Hepatocyte (in vitro differentiated cells): ENCODE measurements at places on chromosomes 1 and 21.
A peak's percentile ranks its signal among the peaks of the same experiment; 100 is the strongest.

DNA sequence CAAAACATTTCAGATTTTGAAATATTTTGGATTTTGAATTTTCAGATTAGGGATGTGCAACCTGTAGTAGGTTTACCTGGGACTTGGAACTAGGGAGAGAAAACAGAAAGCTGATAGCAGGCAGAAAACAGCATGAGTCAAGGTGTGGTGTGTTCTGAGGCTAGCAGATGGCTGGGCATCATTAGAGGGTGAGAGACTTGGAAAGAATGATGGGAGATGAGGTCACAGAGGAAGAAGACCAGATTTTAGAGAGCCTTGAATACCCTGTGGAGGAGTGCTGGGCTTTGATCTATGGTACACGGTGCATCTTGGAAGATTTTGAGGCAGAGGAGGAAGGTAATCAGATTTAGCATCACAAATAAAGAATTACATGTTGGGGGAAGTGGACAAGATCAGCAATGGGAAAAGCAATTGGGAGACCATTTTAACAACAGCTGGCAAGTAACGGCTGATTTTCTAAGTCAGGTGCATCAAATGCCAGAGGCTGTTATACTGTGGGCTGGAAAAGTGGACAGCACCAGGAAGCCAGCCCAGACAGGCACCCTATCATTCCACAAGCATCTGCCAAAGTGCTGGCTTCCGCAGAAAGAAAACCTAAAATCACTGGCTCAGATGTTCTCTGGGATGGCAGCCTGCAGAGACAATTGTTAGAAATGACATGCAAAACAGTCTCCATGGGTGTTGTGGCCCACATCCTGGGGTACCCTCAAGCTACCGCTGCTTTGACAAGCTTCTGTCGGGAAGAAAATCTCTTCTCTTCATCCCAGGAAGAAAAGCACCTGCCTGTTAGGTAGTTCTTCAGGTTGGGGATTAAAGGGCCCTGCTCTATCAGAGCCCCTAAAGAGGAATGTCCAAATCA is 30.9 kb upstream of the CAMK1G start:
- no peak for DNase-seq

- DNase-seq = no peak
Measured at GRCh38 chr1:153345187-153346076, 3.2 kb downstream of the PGLYRP4 start.

DNA sequence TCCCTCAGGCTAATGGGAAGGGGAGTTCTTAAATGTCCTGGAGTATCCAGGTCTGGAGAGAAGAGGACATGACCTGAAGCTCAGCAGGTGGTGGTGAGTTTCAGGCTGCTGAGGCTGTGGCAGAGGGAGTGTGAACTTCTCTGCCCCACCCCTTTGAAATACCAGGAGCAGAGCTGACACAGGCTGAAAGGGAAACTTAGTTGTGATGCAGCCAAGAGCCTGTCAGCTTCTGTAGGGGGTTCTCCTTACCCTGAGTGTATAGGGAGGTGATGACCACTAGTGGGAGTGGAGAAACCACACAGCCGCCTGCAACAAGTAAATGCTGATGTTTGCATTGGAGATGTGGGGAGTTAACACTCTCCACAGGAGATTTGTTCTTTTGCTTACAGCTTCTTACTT is 152.3 kb downstream of the FCRL5 start:
- DNase-seq = peak; percentile 41

GRCh38 chr1:111213412-111213811 is 13.0 kb upstream of the DENND2D start:
- DNase-seq = no peak

DNA sequence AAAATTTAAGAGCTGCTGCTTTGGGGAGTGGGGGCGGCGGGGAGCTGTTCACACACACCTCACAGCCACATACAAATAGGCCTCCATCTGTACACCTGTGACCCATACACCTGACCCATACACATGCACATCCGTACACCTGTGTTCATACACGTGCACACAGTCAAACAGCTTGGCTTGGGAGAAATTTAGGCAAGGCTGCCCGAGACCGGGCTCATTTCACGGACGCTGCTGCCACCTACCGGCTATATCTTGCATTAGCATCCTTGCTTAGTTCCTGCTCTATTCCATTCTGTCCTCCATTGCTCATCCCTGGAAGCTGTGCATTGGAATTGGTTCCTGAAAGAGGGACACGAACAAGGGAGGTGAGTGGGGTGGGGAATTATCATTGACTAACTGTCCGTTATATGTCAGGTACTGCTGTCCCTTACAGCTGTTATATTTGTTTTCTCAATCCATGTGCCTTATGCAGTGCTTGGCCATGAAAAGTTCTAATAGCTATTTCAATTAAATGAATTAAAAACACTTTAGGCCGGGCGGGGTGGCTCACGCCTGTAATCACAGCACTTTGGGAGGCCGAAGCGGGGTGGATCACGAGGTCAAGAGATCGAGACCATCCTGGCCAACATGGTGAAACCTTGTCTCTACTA is 37.1 kb upstream of the EPB41 start:
- DNase-seq = peak; percentile 89

DNA sequence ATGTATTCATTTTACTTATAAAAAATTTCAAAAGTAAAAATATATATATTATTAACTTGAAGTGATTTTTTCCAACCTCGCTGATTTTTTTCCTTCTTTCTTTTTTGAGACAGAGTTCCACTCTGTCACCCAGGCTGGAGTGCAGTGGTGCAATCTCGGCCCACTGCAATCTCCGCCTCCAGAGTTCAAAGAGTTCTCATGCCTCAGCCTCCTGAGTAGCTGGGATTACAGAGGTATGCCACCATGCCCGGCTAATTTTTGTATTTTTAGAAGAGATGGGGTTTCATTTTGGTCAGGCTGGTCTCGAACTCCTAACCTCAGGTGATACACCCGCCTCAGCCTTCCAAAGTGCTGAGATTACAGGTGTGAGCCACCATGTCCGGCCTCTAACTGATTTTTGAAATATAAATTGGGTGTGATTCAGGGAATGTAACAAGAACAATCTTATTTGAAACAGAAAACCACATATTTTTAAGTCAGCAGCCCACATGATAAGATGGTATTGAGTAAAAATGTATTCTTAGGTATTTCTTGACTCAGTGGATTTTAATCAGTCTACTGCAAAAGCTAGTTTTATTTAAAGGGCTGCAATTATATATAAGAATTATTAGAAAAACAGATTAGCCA is 30.0 kb downstream of the ZBTB8B start:
- no peak for DNase-seq

DNA sequence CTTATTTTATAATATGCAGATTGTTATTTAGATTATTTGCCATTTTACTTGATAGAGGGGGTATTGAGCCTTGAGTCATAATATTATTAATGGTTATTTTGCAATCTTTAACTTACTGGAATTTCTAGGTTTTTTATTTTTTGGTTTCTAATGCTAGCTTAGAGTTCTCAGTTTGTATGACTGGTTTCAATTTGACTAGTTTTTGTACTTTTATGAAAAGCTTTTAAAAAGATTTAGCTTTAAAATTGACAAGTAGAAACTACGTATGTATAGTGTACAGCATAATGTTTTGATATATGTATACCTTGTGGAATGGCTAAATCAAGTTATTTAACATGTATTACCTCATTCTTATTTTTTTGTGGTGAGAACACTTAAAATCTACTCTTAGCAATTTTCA is 41.5 kb downstream of the CEP350 start:
- no peak for DNase-seq

GRCh38 chr1:156140879-156141707 is 12.3 kb upstream of the SEMA4A start:
- DNase-seq = no peak

DNA sequence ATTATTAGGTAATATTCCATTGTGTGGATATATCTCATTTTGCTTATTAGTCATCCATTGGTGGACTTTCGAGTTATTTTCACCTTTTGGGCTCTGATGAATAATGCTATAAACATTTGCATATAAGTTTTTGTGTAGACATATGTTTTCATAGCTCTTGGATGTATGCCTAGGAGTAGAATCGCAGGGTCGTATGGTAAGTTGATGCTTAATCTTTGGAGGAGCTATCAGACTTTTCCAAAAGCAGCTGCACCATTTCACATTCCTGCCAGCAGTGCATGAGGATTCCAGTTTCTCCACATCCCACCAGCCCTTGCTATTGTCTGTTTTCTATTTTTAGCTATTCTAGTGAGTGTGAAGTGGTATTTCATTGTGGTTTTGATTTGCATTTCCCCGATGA is 120.3 kb upstream of the TMEM51 start:
- no peak for DNase-seq

DNA sequence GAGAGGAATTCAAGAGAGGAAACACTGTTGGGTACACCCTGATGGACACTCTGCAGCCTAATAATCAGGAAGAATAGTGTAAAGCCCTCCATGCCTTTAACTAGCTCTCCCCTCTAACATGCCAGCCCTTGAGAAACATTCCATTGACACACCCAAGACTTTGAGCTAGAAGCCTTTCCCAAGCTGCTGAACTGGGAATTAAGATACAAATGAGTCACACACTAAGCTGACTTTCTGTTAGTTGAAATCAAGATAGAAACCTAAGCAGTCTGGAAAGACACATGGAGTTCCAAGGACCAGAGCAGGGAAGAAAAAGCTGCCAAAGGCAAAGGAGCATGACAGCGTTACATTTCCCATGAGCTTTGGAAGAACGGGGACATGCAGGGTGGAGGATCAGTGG is 380.8 kb downstream of the NPHP4 start:
- peak; percentile 61 for DNase-seq

DNA sequence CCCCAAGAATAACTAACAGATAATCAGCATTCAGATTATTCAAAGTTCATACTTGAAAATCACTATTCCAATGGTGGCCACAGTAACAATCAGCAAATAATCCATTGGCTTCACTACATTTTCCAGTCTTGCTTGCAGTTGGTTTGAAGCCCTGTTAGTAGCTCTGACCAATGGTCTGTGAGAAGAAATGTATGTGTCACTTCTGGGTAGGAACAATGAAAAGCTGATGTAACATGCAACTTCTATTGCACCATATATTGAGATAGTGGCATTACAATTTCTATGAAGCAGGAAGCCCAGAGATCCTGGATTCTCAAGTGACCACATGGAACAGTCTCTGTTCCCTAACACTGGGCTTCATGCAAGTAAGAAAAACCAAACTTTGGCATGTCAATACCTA is 250.9 kb upstream of the DAB1 start:
- no peak for DNase-seq

DNA sequence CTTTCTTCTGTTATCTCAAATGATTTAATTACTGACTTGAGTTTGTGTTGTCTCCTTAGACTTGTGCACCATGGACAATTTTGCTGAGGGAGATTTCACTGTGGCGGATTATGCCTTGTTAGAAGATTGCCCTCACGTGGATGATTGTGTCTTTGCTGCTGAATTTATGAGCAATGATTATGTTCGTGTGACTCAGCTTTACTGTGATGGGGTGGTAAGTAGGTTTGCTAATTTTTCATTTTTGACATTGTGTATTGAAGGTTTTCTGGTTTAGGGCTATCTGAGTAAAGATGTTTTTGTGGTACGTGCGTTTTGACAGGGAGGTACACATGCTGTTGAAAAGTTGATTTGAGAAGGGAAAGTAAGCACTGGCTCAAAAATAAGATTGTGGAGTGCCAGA is 14.1 kb downstream of the TTC3 start:
- DNase-seq = peak; percentile 64

GRCh38 chr1:45491487-45492260 is 711 bp upstream of the TESK2 start:
- no peak for DNase-seq

GRCh38 chr1:56339786-56340465 is 239.4 kb downstream of the PLPP3 start:
- DNase-seq = no peak

DNA sequence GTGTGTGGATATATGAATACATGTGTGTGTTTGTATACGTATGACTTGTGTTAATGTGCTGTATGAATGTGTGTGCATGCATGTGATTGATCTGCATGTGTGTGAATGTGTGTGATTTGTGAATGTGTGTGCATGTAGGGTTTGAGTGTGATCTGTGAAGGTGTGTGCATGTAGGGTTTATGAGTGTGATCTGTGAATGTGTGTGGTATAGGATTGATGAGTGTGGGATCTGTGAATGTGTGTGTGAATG is 88.2 kb downstream of the STUM start:
- DNase-seq = no peak

- no peak for DNase-seq
Measured at GRCh38 chr1:172339842-172340241, 80.6 kb upstream of the C1orf105 start.

GRCh38 chr1:12756273-12756672 is 10.3 kb downstream of the CFAP107 start:
- no peak for DNase-seq

DNA sequence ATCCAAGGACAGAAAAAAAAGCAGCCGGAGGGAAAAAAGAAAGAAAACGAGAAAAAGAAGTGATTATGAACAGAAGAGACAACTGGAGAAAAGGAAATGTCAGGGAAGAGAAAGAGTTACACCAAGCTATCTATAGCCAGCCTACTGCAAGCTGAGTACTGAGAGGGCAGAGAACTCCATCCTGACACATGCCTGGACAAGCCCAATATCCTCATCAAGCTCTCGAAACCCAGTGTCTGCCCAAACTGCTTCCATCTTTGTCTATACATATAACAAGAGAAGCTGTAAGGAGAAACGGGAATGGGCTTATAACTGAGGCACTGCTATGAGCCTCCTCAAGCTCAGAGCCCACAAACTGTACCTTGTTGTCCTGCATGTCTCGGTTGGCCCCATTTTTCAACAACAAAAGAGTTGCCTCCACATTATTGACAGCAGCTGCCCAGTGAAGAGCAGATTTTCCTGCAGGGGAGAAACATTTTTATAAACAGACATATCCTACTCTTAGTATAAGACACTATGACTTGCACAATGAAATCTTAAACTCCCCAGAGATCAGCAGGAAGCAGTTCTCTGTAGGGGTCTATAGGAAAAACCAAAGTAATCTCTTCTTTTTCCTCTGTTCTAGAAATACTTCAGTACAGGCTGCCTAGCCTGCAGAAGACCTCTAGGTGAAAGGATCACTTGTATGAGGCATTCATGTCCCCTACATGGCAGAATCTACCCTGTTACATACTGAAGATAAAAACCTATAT is 21.2 kb upstream of the ADAM30 start:
- no peak for DNase-seq

DNA sequence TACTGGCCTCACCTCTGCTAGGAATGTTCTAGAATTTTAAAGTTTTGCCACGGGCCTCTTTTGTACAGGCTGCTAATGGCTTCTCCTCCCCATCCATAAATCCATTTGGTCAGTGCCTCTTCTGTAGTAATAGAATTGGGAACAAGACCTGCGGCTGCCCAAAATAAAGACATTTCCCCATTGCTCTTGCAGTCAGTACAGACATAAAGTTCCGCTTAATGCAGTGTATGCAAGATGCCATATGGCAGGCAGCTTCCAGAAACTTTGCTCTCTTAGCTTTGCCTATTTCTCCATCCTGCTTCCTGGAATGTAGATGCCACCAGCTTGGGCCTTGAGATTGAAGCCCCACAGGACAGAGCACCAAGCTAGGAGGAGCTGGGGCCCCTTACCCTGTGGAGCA is 3.7 kb upstream of the SLC2A5 start:
- DNase-seq = no peak
